ENCODE measurements at places on chromosomes 1 and 21.

DNA sequence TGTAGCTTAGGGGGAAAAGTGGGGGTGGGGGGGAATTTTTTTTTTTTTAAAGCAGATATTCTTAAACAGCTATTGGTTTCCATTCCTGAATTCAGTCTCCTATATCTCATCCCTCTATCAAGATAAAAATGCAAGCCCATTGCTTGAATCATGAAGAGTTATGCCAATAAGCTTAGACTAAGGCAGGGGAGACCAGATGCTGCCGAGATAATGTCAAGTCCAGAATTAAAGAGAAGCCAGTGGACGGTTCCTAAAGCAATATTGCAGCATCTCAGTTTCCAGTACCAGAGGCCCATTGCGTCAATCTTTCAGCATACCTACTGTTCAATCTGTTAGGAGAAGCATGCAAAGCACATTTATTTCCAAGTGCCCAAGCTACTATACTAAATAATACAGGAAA lies 309.4 kb downstream of the BARHL2 start:
- no peak for DNase-seq

- no peak for DNase-seq
Observed at GRCh38 chr1:179124873-179125272, 43.0 kb downstream of the TOR3A start.

DNA sequence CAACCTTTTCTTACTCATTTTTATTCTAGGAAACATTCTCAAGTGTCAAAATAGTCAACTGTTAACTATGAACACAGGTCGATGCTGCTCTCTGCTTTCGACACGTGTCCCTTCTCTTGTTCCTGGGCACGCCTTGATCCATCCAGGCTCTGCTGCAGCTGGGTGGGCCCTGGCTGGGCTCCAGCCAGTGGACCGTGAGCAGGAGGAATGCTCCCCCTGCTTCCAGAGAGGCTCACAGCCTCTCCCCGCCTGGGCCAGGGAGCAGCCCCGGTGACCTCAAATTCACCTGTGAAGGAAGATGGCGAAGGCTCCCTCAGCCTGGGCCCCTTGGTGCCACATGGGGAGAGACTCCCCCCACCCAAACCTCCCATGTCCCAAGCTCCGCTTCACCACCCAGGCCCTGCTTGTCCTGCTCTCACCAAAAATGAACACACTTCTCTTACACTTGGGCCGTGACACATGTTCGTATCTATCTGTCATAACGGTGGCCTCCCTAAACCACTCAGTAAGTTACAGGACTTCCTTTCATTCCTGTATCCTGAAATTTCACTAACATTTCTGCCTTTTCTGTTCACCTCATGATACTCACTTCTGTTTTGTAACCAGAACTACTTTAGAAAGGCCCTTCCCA lies 24.6 kb upstream of the ADARB1 start:
- no peak for DNase-seq

DNA sequence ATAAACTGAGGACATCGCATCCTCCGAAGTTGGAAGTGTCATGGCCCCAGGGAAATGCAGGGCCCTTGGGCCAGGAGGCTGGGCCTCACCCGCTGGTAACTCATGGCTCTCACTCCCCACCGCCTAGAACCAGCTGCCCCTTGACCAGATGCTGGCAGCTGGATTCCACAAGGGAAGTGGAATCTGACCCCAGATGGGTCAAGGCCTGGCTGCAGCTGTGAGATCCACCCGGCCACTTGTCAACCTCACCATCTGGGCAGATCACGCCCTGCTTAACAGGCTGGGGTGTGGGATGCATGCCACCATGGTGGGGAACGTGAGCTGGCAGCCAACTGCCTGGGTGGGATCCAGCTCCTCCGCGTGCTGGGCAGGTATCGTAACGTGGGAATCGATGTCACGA lies 25.5 kb downstream of the KCNAB2 start:
- no peak for DNase-seq

DNA sequence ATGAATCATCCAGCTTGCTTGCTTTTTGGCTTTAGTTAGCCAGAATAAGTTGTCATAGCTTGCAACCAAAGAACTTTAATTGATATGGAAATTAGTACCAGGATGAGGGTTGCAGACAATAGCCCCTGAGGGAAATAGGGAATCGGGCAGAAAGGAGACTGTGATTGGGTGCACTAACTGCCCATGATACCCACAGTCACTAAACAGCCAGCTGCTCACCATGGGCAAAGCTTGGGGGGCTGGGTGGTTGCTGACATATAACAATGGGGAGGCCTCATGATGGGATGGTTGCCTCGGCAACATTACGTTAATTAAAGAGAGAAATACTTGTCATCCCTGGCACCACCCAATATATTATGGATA lies 17.8 kb upstream of the PLA2G2E start:
- no peak for DNase-seq

GRCh38 chr1:234875328-234875952 lies 253.2 kb downstream of the TOMM20 start:
- DNase-seq: no peak

- no peak for DNase-seq
Observed at GRCh38 chr1:225896937-225897549, 8.1 kb upstream of the LEFTY1 start.

- no peak for DNase-seq
Observed at GRCh38 chr1:82578086-82578726, 777.5 kb downstream of the ADGRL2 start.

DNA sequence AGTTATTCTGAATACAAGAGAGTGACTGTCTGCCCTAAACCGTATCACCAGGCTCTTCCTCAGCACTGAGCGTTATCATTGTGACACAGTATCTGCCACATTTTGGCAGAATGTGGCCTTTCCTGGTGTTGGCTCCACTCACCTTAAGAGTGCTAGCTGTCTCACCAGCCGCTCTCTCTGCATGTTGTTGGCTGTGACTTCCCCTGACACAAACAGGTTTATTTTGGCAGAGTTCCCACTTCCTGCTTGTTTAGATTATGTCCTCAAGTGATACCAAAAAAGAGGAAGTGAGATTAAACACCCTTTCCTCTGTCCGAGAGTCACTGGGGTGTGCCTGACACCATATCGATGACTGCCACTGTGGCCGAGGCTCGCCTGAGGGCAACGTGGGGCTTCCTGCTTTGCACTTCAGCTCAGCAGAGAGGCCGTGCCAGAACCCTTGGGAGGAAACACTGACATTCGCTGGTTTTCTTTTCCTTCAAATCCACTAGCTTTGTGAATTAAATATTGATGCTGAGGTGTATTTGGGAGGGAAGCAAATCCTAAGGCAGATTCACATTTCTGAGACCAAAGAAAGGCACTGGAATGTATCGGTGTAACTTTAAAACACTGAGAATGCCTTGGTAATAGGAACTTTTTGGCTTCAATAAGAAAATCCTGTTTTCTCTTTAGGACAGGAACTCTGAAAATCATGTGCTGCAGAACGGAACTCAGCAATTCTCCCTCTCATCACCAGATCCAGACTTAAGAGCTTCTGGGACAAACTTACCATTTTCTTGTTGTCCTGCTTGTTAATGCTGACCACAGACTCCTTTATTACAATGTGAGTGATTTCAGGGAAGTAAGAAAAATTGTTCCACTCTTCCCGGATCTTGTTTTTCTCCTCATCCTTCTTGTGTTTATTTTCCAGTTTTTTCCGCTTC lies 102.1 kb downstream of the JAK1 start:
- DNase-seq: peak; percentile 9

- no peak for DNase-seq
Observed at GRCh38 chr1:38569932-38570656, 289.5 kb downstream of the RRAGC start.

- DNase-seq: no peak
Observed at GRCh38 chr1:116113615-116114014, 2.4 kb downstream of the MAB21L3 start.

- no peak for DNase-seq
Observed at GRCh38 chr1:247387565-247387964, 28.4 kb upstream of the NLRP3 start.

- no peak for DNase-seq
Observed at GRCh38 chr1:88813471-88813870, 77.9 kb downstream of the GTF2B start.

DNA sequence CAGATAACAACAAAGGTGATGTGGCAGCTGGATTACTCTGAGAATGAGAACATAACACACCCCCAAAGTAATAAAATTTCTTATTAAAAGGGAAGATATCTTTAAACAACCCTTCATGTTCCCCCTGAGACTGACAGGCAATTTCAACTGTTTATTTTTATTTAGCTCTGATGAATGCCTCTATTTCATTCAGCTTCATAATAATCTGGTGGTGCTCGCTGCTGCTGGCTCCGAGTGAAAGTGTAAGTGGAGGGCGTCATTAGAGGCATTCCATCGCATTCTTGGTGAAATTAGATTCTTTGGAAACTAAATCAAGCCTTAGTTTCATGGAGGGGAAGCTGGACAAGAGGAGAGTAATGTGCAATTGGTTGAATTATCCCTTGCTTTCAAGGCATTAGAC lies 128.9 kb downstream of the GRIK1 start:
- no peak for DNase-seq

DNA sequence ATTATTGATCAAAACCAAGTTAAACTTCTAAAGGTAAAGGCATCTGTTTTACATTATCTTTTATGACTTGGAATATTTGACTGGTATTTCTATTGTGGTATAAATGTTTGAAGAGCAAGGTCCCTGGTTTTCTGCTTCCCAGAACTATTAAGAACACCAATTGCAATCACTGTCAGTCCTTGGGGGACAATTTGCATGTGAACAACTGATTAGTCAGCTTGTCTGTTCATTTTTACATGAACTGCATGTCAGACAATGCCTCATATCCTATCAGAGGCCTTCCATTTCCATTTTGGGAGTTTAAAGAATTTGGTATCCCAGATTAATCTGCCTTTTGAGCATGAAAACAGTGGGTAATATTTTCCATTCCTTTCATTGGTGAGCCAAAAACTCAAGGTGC lies 654.9 kb upstream of the USP24 start:
- no peak for DNase-seq

DNA sequence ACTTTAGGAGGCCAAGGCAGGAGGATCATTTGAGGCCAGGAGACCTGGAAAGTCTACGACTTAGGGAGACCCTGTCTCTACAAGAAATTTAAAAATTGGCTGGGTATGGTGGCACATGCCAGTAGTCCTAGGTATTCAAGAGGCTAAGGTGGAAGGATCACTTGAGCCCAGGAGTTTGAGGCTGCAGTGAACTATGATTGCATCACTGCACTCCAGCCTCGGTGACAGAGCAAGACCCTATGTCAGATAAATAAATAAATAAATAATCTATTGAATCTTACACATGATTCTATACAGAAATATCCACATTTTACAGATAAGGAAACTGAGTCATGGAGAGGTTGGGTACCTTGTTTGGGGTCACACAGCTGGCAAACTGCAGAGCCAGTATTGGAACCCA lies 89.1 kb downstream of the MAN1C1 start:
- no peak for DNase-seq

- no peak for DNase-seq
Observed at GRCh38 chr1:175341631-175342429, 149.3 kb upstream of the KIAA0040 start.

DNA sequence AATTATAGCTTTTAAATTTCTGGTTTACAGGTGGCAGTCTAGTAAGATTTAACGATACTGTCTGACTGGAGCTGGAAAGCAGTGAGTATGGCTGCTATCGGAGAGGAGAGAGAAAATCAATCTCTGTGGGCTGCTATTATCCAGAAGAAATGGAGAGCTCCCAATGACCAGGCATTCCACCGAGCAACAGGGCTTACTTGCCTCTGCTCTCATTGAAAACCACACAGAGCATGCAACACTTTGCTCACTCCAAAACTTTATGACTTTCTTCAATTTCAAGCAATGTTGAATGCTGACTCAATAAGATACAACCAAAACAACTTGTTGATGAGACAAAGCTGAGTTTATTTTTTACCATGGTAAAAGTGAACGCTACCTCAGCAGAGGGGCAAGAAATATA lies 337.0 kb upstream of the NCAM2 start:
- DNase-seq: no peak

DNA sequence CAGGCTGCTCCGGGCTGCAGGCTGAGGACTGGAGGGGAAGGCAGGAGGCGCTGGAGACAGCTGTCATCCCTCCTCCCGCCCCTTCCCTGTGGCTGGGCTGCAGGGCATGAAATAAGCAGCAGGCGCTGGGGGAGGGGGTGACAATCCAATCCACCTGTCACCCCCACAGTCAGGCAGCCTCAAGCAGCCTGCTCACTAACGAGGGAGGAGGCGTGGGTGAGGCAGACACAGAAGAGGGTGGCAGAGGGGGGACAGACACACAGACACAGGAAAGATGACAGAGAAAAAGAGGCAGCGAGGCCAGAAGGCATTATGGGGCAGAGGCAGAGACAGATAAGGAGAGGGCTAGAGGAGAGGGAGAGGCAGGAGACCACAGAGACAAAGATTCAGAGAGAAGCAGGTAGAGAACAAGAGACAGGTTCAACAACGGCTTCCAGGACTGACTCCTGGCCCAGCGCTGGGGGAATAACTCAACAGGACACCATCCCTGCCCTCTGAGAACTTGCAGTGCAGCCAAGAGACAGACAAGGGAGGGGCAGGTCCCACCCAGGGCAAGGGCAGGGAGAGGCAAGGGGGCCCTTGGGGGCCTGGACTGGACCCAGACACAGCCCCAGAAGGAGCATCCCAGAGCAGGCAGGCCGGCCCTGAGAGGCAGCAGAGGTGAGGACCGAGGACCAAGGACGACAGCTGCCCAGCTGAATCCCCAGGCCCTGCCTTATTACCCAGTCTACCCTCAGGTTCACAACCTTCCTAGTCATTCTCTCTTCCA lies 11.2 kb downstream of the MEF2D start:
- no peak for DNase-seq

GRCh38 chr1:24621121-24621520 lies 22.0 kb upstream of the SRRM1 start:
- DNase-seq: no peak

DNA sequence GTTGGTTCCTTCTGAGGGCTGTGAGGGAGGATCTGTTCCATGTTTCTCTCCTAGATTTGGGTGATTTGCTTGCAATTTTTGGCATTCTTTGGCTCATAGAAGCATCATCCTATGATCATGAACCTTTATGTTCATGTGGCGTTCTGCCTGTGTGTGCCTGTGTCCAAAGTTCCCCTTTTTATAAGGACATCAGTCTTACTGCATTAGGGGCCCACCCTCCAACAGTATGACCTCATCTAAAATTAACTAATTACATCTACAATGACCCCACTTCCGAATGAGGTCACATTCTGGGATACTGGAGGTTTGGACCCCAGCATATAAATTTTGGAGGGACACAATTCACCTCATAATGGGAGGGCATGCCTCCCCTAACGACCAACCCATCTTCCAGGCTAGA lies 12.8 kb upstream of the CAMK1G start:
- DNase-seq: no peak

DNA sequence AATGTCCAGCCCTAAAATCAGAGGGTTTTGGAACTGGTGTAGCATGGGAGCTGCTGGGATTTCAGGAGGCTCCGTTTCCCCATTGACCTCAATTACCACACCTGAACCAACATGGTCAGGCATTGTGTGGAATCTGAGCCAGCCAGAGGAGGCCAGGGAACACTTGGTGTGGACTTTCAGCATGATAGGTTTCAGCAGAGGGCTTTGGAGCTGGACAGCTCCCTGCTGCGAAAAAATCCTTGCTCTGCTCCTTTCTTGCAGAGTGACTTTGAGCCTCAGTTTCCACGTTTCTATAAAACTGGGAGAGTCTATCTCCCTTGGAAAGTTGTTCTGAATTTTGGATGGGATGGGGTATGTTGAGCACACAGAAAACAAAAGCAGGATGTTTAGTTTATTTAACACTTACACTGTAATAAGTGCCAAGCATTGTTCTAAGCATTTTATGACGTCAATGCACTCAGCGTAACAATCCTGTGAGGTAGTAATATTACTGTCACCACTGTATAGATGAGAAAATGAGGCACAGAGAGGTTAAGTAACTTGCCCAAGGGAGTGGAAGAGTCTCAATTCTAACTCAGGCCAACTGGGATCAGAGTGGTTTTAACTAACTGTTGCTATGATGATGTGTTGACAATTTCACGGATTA lies 168.0 kb downstream of the GRIK3 start:
- no peak for DNase-seq
